ENCODE measurements at places on chromosomes 6 and 20. TPM values are rescaled to one million over a fixed set of nuclear protein-coding genes. Genes with fewer than 3 reads are reported as not detected.

GRCh38 chr6:144776031-144776819, 491.1 kb downstream of the UTRN start:
- H3K27me3 ChIP-seq: no peaks in the 10 kb centered on the region
- peaks cover 4% of the 10 kb centered on the region for H3K36me3 ChIP-seq
- DNase-seq: no peak
- no peak overlapping the region for H3K4me3 ChIP-seq
- no peak overlapping the region for H3K27ac ChIP-seq
- H3K4me1 ChIP-seq: no peaks in the 10 kb centered on the region

GRCh38 chr6:160678744-160679401, 14.8 kb upstream of the LPA start:
- no peaks in the 10 kb centered on the region for H3K36me3 ChIP-seq
- no peaks in the 10 kb centered on the region for H3K4me1 ChIP-seq
- H3K27ac ChIP-seq: no peak overlapping the region

GRCh38 chr6:71545905-71546304, 257.3 kb downstream of the OGFRL1 start:
- H3K27ac ChIP-seq: no peak overlapping the region
- no peaks in the 10 kb centered on the region for H3K36me3 ChIP-seq
- H3K4me1 ChIP-seq: peaks cover 8% of the 10 kb centered on the region

GRCh38 chr6:99416892-99417767, 8.0 kb downstream of the PNISR start:
- H3K36me3 ChIP-seq: peaks cover 38% of the 10 kb centered on the region
- H3K4me3 ChIP-seq: no peak overlapping the region
- no peaks in the 10 kb centered on the region for H3K27me3 ChIP-seq
- H3K27ac ChIP-seq: no peak overlapping the region
- H3K4me1 ChIP-seq: no peaks in the 10 kb centered on the region
- DNase-seq: no peak

GRCh38 chr20:4545526-4545925, 176.2 kb upstream of the PRND start:
- H3K27me3 ChIP-seq: no peaks in the 10 kb centered on the region
- H3K4me1 ChIP-seq: no peaks in the 10 kb centered on the region
- no peak overlapping the region for H3K27ac ChIP-seq
- no peak overlapping the region for H3K4me3 ChIP-seq
- H3K36me3 ChIP-seq: no peaks in the 10 kb centered on the region

DNA sequence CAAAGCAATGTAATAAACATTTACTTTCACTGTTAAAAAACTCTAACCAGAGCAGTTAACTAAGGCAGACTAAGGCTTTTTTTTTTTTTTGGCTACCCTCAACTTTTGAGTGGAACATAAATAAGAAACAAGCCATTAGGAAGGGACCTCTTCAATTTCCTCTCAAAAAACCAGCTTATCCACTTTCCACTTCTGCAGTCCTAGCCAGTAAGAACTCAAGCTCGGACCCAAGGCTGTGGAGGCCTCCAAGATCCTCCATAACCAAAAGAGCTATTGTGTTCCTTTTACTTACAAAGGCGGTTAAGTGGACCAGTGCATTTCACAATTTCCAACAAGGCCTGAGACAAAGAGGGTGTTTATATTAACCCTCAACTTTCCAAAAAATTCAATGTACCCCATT, 5.3 kb downstream of the KCNK5 start:
- H3K4me3 ChIP-seq: no peak overlapping the region
- no peak for DNase-seq
- no peaks in the 10 kb centered on the region for H3K36me3 ChIP-seq
- no peaks in the 10 kb centered on the region for H3K27me3 ChIP-seq
- H3K27ac ChIP-seq: no peak overlapping the region

DNA sequence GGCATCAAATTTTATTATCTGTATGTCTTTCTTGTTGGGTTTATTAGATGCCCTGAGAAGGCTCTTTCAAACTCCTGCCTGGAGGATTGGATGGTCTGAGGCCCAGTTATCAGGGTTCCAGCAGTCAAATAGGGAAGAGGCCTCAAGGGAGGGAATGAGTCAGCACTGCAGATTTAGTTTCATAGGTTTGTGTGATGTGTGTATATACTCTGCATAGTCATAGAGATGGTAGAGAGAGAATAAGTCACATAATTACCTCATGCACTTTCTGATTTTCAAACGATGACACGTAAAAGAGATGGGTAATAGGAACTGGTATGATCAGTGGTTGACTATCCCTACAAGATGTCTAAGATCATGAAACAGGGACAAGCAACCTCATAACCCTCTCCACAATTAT, 82.1 kb downstream of the ADAT2 start:
- H3K4me3 ChIP-seq: no peak overlapping the region
- no peaks in the 10 kb centered on the region for H3K36me3 ChIP-seq
- no peak for DNase-seq
- H3K4me1 ChIP-seq: no peaks in the 10 kb centered on the region

DNA sequence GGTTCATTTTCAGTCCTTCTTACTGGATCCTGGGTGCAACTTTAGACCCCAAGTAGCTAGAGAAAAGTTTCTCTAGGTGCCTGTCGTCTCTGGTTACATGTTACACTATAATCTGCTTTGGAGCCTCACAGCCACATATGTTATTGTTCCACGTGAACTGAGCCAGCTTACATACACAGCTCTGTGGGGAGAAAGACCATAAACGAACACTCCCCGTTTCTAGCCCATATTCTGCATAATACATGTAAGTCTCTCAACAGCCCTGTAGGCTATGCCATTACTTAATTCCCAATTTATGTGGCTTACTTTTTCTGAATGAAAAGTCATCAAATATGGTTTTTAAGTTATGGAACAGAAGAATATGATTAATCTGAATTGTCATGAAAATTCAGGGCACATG, 233.8 kb downstream of the BCKDHB start:
- H3K36me3 ChIP-seq: no peaks in the 10 kb centered on the region
- H3K4me1 ChIP-seq: peaks cover 26% of the 10 kb centered on the region
- no peak for DNase-seq
- no peaks in the 10 kb centered on the region for H3K27me3 ChIP-seq
- H3K4me3 ChIP-seq: no peak overlapping the region
- no peak overlapping the region for H3K27ac ChIP-seq

GRCh38 chr6:109202409-109203264, 107.3 kb downstream of the CEP57L1 start:
- no peak overlapping the region for H3K4me3 ChIP-seq
- no peaks in the 10 kb centered on the region for H3K4me1 ChIP-seq
- no peak for DNase-seq
- no peaks in the 10 kb centered on the region for H3K27me3 ChIP-seq

DNA sequence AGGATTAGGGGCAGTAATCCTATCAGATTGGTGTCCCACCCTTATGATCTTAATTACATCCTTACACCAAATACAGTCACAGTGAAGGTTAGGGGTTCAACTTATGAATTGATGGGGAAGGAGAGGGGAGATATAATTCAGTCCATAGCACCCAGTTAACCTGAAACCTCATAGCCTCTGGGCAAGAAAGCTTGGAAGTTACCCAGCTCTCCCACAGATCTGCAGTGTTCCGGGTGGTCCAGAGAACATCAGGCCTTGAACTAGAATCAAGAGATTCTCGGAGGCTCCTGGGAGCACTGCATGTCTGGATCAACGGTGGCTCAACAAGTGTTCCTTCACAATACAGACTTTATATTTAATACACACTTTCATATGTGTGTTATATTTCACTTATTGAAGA, 392.6 kb upstream of the MARCKS start:
- DNase-seq: peak; percentile 71
- no peaks in the 10 kb centered on the region for H3K27me3 ChIP-seq
- H3K4me3 ChIP-seq: no peak overlapping the region
- peaks cover 16% of the 10 kb centered on the region for H3K4me1 ChIP-seq

GRCh38 chr6:170201361-170201760, 89.5 kb downstream of the DLL1 start:
- no peak overlapping the region for H3K27ac ChIP-seq
- no peaks in the 10 kb centered on the region for H3K4me1 ChIP-seq
- no peak overlapping the region for H3K4me3 ChIP-seq
- no peaks in the 10 kb centered on the region for H3K27me3 ChIP-seq

GRCh38 chr20:2135013-2135412, 33.4 kb downstream of the STK35 start:
- no peak for DNase-seq
- no peak overlapping the region for H3K27ac ChIP-seq
- no peaks in the 10 kb centered on the region for H3K27me3 ChIP-seq
- no peak overlapping the region for H3K4me3 ChIP-seq

DNA sequence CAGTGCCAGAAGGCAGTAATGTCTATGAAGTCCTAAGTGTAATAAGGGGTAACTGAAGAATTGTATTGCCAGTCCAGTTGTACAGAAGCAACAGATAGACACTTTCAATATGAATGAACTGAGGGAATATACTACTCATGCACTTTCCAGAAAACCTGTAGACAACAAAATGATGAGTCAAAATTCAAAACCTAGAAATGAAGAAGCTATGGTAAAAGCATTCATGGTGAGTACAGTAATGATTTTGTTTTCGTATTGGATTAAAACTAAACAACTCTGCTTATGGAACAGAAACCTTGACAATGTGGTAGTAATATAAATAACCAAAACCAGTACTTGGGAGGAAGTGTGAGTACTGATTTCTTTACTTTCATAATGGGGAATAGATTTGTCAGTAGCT, 35.0 kb downstream of the ARMC2 start:
- no peak for DNase-seq
- no peaks in the 10 kb centered on the region for H3K4me1 ChIP-seq
- H3K27me3 ChIP-seq: no peaks in the 10 kb centered on the region

GRCh38 chr6:138404666-138405337, 779 bp downstream of the HEBP2 start:
- DNase-seq: no peak
- peak overlapping the region; percentile 75 for H3K4me3 ChIP-seq
- H3K36me3 ChIP-seq: peaks cover 10% of the 10 kb centered on the region
- H3K27me3 ChIP-seq: no peaks in the 10 kb centered on the region
- no peaks in the 10 kb centered on the region for H3K4me1 ChIP-seq

SLC12A5 gene
- 3.8 TPM for total RNA-seq

CST4 gene
- total RNA-seq: not detected

BTNL2 gene
- total RNA-seq: not detected

SLC22A16 gene
- not detected for total RNA-seq

VSTM2L gene
- 0.22 TPM for total RNA-seq

PRPF6 gene
- total RNA-seq: 71.9 TPM

VSX1 gene
- 0.06 TPM for total RNA-seq

F13A1 gene
- total RNA-seq: 2.5 TPM

HSP90AB1 gene
- total RNA-seq: 1,351 TPM

ANKRD66 gene
- not detected for total RNA-seq

DNMT3B gene
- total RNA-seq: 15.6 TPM

RXRB gene
- total RNA-seq: 25.9 TPM

Data from SJCRH30 (cell line).